ENCODE measurements at places on chromosomes 2 and 18. TPM values are rescaled to one million over a fixed set of nuclear protein-coding genes. Genes with fewer than 3 reads are reported as not detected.

Gene CCDC148
- total RNA-seq = 11.1 TPM

Gene KCNG3
- total RNA-seq = 5.2 TPM

Gene SEMA4F
- total RNA-seq = 17.2 TPM

Gene TNS1
- 54.3 TPM for total RNA-seq

Gene UPP2
- 1.4 TPM for total RNA-seq

Gene INHA
- 0.10 TPM for total RNA-seq

DNA sequence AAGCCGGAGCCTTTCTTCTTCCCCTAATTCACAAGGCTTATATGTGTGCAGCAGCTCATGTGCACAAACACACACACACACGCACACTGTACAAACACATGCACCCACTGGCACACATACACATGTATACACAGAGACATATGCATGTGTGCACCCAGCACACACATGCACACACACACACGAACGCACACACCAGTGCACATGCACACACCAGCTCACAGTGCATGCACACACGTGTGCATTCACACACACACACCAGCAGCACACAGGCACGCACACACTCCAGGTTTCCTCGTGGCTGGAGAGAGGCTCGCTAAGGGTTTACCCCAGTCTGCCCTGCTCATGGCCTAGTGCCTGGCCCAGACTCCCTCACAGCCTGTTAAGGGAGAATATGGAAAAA is 234.0 kb downstream of the EIPR1 start:
- DNase-seq = no peak
- H3K4me3 ChIP-seq = no peak overlapping the region
- no peaks in the 10 kb centered on the region for H3K27me3 ChIP-seq
- no peak overlapping the region for H3K27ac ChIP-seq
- peaks cover 36% of the 10 kb centered on the region for H3K4me1 ChIP-seq

- H3K4me1 ChIP-seq = peaks cover 2% of the 10 kb centered on the region
- no peak for DNase-seq
- H3K27ac ChIP-seq = no peak overlapping the region
- no peak overlapping the region for H3K4me3 ChIP-seq
- peaks cover 2% of the 10 kb centered on the region for H3K36me3 ChIP-seq
Measured at GRCh38 chr2:168169097-168169745, 78.2 kb downstream of the STK39 start.

- H3K4me1 ChIP-seq = peaks cover 10% of the 10 kb centered on the region
- H3K4me3 ChIP-seq = no peak overlapping the region
- no peak for DNase-seq
Measured at GRCh38 chr2:43298500-43298899, 72.1 kb upstream of the ZFP36L2 start.

- no peak for DNase-seq
- no peaks in the 10 kb centered on the region for H3K27me3 ChIP-seq
- no peak overlapping the region for H3K4me3 ChIP-seq
- no peak overlapping the region for H3K27ac ChIP-seq
- no peaks in the 10 kb centered on the region for H3K4me1 ChIP-seq
Measured at GRCh38 chr2:187509667-187510417, 44.4 kb downstream of the TFPI start.

- H3K4me1 ChIP-seq = peaks cover 7% of the 10 kb centered on the region
- H3K36me3 ChIP-seq = no peaks in the 10 kb centered on the region
- no peak overlapping the region for H3K4me3 ChIP-seq
- no peak for DNase-seq
Measured at GRCh38 chr18:26650310-26651268, 102.2 kb upstream of the KCTD1 start.

- no peak for DNase-seq
- H3K4me3 ChIP-seq = no peak overlapping the region
- H3K4me1 ChIP-seq = peaks cover 16% of the 10 kb centered on the region
Measured at GRCh38 chr2:127807678-127808353, 3.2 kb downstream of the WDR33 start.

- no peaks in the 10 kb centered on the region for H3K27me3 ChIP-seq
- peak overlapping the region; percentile 7 for H3K27ac ChIP-seq
- no peak overlapping the region for H3K4me3 ChIP-seq
- no peak for DNase-seq
- peaks cover 16% of the 10 kb centered on the region for H3K4me1 ChIP-seq
Measured at GRCh38 chr2:85447222-85447585, 28.7 kb downstream of the SH2D6 start.

DNA sequence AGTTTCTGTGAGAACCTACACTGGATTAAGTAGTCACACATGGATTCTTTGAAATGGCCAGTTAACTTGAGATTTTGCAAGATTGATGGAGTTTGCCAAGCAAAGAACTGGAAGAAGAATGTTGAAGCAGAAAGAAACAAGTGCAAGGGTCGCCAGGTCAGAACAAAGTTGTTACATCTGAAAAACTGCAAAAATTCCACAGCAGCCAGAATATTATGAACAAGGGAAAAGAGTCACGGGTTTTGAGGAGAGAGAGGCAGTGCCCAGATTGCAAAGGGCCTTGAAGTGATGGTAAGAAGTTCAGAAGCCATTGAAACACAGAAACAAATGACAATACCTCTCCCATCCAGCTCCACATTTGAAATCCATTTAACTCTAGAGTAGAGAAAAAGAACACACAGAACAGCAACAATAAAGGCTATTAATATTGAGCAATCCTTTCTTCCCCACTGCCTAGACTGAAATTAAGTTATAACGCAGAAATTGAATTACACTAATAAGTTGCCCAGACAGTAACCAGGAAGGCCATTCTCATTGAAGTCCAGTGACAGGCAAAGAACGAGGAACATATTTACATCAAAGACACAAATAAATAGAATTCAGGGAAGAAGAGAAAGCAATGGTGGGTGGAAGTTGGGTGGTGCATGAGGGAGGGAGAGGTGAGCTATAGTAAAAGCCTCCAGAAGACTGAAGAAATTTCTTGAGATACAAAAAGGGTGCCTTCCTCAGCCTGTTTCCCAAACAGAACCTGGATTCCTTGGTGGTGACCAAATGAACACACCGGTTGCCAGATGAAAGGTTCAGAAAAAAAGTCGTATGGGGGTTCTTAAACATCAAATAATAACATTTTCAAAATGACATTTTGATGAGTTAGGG is 80.6 kb downstream of the ARHGAP15 start:
- no peaks in the 10 kb centered on the region for H3K36me3 ChIP-seq
- no peaks in the 10 kb centered on the region for H3K27me3 ChIP-seq
- no peak overlapping the region for H3K4me3 ChIP-seq
- no peak overlapping the region for H3K27ac ChIP-seq
- no peak for DNase-seq

- H3K27ac ChIP-seq = no peak overlapping the region
- no peak for DNase-seq
- no peaks in the 10 kb centered on the region for H3K36me3 ChIP-seq
- H3K4me3 ChIP-seq = no peak overlapping the region
Measured at GRCh38 chr2:85669549-85669948, 1.6 kb upstream of the SFTPB start.

- H3K27ac ChIP-seq = no peak overlapping the region
- H3K4me1 ChIP-seq = no peaks in the 10 kb centered on the region
- H3K36me3 ChIP-seq = no peaks in the 10 kb centered on the region
- no peak overlapping the region for H3K4me3 ChIP-seq
Measured at GRCh38 chr2:28049899-28050298, 159.4 kb downstream of the BABAM2 start.

DNA sequence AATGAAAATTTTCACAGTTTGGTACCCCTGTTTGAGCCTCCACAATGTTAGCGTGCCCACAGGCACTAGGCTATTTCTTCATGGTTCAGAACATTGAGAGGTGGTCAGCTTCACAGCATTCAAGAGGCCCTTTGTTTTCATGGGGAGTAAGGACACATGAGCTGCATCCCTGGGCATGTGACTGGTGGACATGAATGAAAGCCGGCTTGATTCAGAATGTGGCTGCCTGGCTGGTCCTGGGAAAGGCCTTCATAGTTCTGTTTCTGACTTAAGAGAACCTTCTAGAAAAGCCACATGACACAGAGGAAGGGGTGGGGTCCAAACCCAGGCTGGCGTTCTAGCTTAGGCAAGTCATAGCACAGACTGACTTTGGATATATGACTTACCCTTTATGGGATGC is 420.6 kb downstream of the CMPK2 start:
- no peaks in the 10 kb centered on the region for H3K36me3 ChIP-seq
- no peaks in the 10 kb centered on the region for H3K27me3 ChIP-seq
- H3K4me1 ChIP-seq = peaks cover 3% of the 10 kb centered on the region
- DNase-seq = no peak

DNA sequence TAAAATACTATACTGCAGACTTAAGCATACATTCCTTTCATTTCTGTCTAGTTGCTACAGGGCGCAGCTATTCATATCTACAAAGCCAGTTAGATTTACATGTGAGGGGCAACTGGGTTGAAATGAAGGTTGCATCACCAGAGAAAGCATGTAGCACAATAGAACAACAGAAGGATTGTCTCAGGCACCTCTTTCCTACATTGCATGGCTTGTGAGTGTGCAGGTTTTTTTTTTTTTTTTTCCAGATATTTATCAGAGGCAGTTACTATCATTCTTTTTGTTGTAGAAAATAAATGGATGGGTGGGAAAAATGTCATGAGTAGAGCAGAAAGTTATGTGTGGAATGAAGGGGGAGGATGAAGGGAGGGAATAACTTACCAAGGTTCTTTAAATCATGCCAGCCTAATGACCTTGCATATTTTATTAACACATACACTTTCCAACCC is 86.8 kb downstream of the ERBB4 start:
- no peak for DNase-seq
- no peaks in the 10 kb centered on the region for H3K27me3 ChIP-seq
- H3K4me1 ChIP-seq = no peaks in the 10 kb centered on the region
- no peak overlapping the region for H3K4me3 ChIP-seq
- H3K27ac ChIP-seq = no peak overlapping the region
- no peaks in the 10 kb centered on the region for H3K36me3 ChIP-seq
